Activated CD8-positive, alpha-beta memory T cell treated with anti-CD3 and anti-CD28 coated beads for 1 hour (primary cell): ENCODE measurements at places on chromosomes 7 and 10.

GRCh38 chr7:150715738-150716137, 675 bp upstream of the GIMAP1 start:
- no peak for DNase-seq

DNA sequence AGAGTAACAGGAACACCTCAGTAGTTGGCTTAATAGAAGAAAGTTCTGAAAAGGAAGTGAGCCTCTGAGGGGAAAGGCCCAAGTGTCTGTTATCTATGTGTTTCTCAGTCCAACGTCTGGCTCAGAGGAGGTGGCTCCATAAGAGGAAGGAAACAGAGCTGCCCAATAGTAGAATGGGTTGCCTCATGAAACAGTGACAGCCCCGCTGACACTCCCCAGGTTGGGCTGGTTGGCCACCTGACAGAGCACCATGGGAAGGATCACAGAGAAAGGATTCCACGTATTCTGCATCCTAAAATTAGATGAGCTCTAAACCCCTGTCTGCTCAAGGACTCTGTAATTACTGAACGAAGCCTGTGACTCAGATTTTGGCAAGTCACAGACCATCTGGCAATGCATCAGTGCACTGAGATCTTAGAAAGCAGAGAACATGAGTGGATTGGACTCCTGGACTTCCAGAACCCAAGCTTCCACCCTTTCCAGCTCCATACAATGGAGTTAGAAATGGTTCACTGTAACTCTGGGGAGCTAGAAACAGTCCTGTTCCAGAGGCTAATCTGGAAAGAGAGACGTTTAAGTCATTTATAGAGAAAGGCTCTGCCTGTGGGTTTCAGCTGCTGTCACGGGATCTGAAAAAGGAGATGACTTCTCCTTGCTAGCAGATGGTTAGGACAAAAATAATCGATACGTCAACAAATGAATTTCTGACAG, 2.9 kb downstream of the PKD2L1 start:
- no peak for DNase-seq

GRCh38 chr7:128167042-128167701, 73.9 kb upstream of the LEP start:
- DNase-seq, result no peak

DNA sequence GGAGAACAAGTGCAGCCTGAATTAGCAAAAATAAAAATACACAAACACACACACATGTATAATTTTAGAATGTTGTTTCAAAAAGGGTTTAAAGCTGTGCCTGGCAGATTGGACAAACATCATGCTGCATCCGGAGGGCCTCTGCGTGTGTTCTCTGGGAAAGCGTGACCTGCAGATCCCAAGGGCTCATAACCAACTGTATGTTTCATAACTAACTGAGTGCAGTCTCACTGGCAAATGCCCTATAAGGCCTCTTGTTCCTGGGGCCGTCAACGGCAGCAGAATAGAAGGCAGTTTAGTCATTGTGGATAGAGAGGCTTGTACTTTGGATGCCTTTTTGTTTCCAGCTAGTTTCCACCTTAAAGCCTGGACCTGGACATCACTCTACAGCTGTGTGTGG, 243.8 kb upstream of the KIAA1217 start:
- no peak for DNase-seq

DNA sequence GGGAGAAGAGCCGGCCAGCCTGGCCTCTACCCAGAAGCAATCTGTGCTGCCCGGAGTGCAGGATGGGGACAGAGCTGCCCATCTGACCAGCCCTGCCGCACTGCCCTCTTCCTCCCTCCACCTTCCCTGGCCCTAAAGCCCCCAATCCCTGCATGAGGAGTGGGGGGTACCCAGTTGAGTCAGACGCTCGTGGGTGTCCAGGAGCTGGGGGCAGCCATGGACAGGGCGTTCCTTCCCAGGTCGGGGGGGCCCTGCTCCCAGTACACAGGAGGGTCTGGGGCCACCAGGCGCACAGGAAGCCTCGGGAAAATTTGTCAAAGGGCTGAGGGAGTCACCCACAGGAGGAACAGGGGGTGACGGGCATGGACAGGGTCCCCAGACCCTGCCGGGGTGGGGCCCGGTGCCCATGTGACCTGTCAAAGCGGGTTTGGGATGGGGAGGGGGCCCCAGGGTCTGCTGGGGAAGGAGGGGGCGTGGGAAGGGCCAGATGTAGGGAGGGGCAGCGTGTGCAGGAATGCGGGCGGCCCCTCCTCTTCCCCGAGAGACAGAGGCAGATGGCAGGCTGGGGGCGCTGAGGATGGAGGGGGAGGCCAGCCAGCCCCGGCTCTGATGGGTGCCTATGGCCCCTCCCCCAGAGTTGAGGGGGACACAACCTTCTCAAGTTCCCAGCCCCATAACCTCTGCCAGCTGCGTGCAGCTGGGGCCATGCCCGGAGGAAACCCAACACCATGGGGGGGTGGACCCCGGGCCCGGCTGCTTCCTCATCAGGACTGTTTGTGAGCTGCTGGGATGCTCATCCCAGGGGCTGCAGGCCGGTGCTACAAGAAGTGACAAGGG, 21.5 kb upstream of the GRIFIN start:
- DNase-seq, result no peak

GRCh38 chr10:1629326-1630198, 107.8 kb downstream of the ADARB2 start:
- DNase-seq, result no peak

DNA sequence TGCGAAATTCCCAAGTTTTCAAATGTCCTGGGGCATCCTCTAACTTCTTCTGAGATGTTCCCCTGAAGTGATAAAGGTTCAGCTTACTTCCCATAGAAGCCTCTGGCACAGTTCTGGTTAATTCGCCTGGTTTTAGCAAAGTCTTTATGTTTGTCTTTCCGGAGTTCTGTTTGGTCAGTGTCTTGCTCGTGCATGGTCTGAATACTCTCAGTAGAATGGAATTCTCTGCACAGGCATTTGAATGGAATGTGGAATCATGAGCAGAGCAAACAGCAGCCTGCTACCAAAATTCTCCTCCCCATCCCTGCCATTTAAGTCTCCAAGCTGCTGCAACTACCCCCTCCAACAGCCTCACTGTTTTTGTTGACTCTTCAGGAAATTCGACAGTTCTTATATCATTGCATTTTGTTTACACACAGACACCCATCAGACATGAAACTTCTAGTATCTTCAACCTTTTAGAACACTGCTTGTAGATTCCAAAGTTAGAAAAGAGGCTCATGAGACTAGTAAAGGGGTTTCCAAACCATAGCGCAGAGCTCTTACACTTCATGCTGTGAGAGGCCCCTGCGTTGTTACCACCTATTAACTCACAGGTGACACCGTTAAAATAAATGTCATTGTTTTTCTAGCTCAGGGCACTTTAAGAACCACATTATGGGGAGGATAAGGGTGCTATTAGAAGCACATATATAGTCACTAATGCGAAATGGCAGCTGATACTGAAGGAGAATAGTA, 129.7 kb downstream of the PLCE1 start:
- DNase-seq, result no peak

- no peak for DNase-seq
These were observed 24.2 kb downstream of the IFIT3 start for GRCh38 chr10:89351780-89352597.

DNA sequence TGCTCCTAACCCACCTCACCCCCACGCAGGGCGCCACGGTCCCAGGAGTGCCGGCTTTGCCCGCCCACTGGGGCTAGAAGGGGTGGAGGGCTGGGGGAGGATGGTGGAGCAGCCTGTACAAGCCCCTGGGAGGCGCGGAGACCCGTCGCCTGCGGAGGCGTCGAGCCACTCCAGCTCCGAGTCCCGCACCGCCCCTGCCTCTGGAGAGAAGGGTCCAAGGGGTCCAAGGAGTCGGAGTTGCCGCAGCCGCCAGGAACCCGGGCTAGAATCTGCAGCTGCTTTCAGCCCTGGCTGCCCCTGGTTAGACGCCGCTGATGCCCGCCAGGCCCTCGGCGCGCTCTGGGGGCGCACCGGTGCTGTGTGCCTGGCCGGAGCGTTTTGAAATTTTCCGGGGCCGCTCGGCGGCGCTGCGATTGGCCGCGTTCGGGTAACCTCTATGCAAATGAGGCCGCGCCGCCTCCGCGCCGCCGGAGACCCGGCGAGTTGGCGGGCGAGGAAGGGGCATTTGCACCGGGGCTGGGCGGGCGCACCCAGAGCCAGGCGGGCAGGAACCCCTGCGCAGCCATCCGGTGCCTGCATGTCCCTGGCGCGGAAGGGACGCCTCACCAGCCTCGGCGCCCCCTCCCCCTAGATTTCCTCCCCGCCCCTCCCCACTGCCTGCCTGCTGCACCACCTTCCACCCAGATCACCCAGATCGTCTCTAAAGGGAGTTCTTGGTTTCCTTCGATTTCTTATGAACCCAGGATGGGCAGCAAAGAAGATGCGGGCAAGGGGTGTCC, at the start of gene HMX2:
TSS of gene HMX2 (plus strand) at position 502 of the 779 bp plus-strand sequence. CDS start at position 745, 243 bp downstream.
- DNase-seq, result no peak

DNA sequence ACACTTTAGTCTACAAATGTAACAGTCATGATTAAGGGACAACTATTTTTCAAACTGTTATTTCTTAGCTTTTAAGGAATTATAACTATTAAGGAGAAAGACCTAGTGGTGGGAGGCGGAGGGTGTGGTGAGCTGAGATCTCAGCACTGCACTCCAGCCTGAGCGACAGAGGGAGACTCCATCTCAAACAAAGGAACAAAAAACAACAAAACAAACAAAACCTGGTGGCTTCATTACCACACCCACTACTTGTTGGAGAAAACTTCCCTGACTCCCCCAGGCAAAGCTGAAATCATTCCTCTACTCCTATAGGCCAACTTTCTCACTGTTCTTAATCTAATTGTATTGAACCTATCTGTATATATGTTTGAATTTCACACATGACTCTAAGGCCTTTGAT, 3.2 kb downstream of the POLR1F start:
- no peak for DNase-seq

GRCh38 chr7:2607122-2607922, 24.5 kb upstream of the TTYH3 start:
- no peak for DNase-seq

DNA sequence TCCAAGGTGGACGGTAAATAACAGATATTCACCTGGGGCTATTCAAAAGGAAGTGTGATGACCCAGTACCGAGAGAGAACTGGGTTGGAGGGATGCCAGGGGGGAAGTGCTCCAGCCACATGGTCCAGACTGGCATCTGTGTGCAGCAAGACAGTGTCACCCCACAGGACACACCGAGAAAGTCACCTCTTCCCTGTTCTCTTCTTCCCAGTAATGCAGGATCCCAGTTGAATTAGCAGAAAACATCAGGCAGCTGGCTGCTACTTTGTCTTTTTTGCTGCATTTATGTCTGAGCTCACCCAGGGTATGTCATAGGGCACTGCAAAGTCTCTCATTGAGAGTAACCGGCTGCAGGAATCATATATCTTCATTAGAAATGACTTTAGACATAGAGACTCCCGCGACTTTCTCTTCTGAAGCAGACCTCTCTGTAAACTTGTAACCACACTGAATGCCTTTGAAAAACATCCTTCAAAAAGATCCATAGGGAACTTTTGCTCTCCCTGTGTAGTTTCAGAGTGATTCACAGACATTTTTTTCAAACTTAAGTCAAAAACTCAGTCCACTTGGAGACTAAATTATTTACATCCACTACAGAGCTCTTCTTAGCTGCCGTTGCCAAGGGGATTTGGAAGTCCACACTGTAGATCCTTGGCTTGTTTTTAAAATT, 609.0 kb upstream of the DPP6 start:
- DNase-seq, result no peak

- DNase-seq, result no peak
These were observed 117.0 kb upstream of the AMPH start for GRCh38 chr7:38748056-38748610.

DNA sequence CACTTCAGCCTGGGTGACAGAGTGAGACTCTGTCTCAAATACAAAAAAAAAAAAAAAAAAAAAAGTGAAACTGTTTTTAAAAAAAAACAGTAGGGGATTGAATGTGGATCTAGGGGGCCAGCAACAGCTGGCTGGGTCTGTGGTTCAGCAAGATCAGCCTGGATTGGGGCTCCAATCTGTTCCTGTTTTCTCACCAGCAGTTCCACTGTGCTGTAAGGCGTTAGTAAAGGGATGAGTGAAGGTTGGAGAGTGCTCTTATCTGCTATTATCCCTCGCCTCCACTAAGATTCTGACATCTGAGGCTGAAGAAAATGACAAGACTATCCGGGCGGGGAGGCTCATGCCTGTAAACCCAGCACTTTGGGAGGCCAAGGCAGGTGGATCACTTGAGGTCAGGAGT, 41.6 kb upstream of the GTF2IRD1 start:
- DNase-seq, result no peak

DNA sequence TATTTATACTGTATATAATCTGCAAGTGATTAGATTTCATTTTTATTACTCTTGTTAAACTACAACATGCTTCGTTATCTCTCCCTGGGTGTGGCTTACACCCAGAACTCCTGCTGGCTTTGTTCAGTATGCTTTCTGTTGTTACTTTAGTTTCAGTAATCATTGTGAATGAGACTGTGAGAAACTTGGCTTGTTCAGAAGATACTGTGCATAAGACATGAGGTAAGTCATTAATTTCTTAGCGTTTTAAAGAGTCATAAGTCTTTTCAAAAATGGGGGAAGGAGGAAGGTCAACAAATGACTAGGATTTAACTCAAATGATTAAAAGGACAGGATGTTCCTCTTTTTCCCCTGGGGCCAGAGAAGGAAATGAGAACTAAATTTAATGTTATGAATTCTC, 11.6 kb upstream of the ADD3 start:
- DNase-seq, result no peak

- no peak for DNase-seq
These were observed 145.7 kb downstream of the PRPF18 start for GRCh38 chr10:13732465-13732881.
